ENCODE measurements at places on chromosomes 6 and 20. TPM values are rescaled to one million over a fixed set of nuclear protein-coding genes. Genes with fewer than 3 reads are reported as not detected.
A peak's percentile ranks its signal among the peaks of the same experiment; 100 is the strongest.

- H3K4me1 ChIP-seq, result peaks cover 23% of the 10 kb centered on the region
- peaks cover 39% of the 10 kb centered on the region for H3K36me3 ChIP-seq
- peak overlapping the region; percentile 85 for H3K4me3 ChIP-seq
- no peaks in the 10 kb centered on the region for H3K27me3 ChIP-seq
- no peak for DNase-seq
These were observed 2.6 kb downstream of the CD164 start for GRCh38 chr6:109379711-109380110.

Gene ZDHHC14
- 0.18 TPM for total RNA-seq

Gene RAD21L1
- total RNA-seq, result not detected

Gene CRISP1
- not detected for total RNA-seq

- no peak for DNase-seq
These were observed 199.6 kb downstream of the ISM1 start for GRCh38 chr20:13420625-13421024.

Measured in Karpas-422 (cell line).